Stimulated activated CD8-positive, alpha-beta memory T cell treated with anti-CD3 and anti-CD28 coated beads, Interleukin-4, amount 100 ng/mL, for 48 hours (primary cell): ENCODE measurements at places on chromosomes 6 and 20.

DNA sequence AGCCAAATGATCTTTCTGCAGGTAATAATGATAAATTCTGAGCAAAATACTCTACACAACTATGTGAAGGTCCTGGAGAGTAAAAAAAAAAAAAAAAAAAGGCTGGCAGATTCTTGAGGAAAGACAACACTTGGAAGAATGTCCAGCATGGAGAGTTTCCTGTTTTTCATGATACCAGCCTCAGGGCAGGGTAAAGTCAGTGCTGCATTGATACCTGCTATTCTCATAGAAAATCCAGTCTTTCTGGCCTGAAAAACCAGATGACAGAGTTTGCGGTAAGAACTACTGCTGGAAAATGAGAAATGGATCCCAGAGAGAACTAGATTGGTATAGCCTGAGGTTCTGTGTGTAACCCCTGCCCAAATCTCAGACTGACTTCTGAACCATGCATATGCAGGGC lies 89.1 kb downstream of the AFG1L start:
- no peak for DNase-seq

DNA sequence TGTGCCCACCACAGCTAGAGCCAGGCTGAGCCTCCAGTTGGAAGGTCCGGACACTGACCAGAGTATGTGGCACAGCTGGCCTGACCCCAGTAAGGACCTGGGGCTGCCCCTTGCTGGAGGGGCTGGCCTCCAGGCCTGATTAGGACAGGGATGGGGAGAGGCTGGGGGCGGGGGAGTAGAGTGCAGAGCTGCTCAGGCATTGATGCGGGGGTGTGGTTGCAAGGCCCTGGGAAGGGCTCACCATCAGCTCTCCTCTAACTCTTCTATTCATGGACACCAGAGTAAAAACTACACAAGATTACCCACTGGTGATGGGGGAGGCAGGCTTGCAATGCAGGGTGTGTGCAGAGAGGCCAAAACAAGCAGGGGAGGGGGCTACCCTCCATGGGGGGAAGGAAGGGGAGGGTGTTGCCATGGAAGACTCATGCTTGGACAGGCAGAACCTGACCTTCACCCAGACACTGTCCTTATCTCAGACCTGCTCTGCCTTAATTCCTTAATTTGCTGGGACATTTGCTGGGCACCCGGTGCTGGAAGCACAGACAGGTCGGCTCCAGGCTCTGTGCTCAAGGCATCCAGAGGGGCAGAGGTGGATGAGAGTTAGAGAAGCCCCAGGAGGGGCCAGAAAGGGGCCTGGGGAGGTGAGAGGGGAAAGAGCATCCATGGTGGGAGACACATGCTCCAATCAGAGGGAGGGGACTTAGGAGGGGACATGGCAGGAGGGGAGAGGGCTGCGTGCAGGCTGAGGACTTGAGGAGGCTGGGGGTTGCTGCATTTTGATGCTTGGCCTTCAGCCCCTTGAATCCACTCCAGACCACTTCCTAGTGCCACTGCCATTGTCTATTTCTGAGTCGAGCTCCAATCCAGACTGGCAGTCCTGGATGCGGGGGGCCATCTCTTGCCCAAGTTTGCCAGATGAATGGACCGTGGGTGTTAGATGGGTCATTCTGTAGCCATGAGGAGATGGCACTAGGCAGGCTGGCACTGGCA lies 7.6 kb upstream of the EMILIN3 start:
- DNase-seq: no peak

- DNase-seq: no peak
Measured at GRCh38 chr20:10398834-10399369, 35.1 kb downstream of the MKKS start.

DNA sequence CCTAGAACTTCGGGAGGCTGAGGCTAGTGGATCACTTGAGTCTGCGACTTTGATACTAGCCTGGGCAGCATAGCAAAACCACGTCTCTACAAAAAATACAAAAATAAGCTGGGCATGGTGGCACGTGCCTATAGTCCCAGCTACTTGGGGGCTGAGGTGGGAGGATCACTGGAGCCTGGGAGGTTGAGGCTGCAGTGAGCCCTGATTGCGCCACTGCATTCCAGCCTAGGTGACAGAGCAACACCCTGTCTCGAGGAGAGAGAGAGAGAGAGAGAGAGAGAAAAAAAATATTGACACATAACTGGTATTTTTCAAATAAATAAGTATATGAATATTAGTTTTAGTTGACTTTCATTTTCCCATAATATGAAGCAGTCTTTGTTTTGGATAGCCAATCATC lies 222.2 kb downstream of the BTBD9 start:
- DNase-seq: no peak

- DNase-seq: no peak
Measured at GRCh38 chr6:9420316-9421015, 985.1 kb upstream of the SLC35B3 start.

- DNase-seq: no peak
Measured at GRCh38 chr6:125868678-125869395, 78.1 kb downstream of the NCOA7 start.

DNA sequence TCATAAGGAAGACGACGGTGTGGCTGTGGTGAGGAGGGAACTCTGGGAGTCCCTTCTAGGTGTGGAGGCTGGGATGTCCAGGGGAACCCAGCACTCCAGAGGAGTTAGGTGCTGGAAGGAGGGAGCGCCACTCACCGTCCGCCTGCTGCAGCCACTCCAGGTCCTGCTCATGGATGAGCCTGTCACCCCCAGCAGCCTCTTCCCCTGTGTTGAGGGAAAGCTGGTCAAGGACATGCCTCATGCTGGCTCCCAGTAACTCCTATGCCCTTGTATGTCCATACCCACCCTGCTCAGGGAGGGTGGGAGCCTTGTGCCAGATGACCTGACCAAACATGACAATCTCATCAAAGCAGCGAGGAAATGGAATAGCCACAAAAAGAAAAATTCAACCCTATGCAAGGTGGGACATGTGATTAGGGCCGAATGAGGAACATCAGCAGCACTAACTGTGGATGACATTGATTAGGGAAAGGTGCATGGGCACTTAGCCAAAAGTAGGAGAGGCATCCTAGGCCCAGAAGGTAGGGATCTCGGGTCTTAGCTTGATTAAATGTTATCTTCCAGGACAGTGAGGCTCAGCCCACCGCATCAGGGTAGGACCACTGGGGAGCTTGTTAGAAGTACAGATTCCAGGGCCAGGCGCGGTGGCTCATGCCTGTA lies 3.0 kb downstream of the DNPH1 start:
- DNase-seq: no peak
